ENCODE measurements at places on chromosomes 11 and 22.
A peak's percentile ranks its signal among the peaks of the same experiment; 100 is the strongest.

DNA sequence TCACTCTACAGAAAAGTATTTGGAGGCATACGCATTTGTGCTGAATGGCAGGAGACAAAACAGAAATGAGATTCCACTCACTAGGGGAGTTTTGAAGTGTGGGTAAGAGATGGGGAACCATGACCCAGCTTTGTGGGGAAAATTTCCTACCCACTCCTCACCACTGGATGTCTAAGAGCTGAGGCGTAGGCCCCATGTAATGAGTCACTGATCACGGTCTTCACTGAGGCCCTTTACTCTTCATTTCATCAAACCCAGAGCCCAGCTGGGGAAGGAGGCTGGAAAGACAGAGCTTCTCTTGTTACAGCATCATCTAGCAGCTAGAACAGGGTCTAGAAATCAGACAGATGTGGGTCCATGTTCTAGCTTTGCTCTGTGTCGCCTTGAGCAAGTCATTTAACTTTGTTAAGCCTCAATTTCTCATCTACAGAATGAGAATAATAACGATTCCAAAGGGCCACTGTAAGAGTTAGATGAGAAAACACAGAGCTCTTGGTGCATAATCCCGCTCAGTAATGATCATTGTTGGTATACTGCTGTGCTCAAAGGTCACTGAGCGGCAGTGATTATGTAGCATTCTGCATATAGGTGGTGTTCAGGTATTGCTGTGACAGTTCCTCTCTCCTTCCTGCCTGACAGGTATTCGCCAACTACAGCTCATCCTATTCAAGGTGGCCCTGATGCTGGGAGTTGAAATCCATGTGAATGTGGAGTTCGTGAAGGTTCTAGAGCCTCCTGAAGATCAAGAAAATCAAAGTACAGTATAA, 97.2 kb downstream of the MICAL2 start:
- DNase-seq: no peak

- DNase-seq: no peak
Observed at GRCh38 chr11:94062360-94062759, 41.2 kb downstream of the HEPHL1 start.

GRCh38 chr11:134539285-134539684, 127.2 kb upstream of the B3GAT1 start:
- no peak for DNase-seq

GRCh38 chr11:60859616-60860250, 4.0 kb upstream of the PTGDR2 start:
- no peak for DNase-seq

- DNase-seq: no peak
Observed at GRCh38 chr11:34642001-34642554, 21.2 kb downstream of the EHF start.

GRCh38 chr11:66061268-66061667, 8.8 kb upstream of the PACS1 start:
- DNase-seq: no peak

GRCh38 chr11:77140231-77140851, 12.3 kb downstream of the MYO7A start:
- no peak for DNase-seq

DNA sequence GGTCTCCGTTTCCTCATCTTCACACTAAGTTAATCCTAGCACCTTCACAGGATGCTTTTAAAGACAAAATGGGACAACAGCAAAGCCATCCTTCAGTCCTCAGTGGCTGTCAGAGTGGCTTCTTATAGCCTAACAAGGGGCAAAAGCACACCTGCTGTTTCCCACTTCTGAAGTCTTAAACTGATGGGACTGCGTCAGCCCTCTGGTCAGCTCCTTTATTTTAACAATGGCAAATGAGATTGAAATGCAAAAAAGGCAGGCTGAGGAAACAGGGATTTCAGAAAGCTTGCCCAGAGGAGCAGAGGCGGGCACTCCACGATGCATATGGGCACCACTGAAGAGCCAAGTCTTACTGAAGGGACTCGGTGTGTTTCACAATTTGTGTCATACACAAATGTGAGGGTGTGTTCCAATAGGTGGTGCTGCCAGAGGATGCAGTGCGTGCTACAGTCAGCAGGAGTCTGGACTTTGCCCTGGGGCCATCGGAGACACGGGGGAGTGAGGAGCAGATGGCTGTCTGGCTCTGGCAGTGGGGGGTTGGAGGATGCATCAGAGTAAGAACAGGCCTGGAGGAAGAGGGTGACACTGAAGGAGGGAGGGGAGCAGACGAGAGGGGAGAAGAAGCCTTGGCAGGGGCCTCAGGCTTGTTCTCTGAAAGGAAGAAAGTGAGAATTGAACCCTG, 47.3 kb downstream of the TENM4 start:
- no peak for DNase-seq

GRCh38 chr11:20156876-20157613, 3.2 kb downstream of the DBX1 start:
- DNase-seq: no peak

GRCh38 chr22:41028841-41029240, 63.6 kb upstream of the EP300 start:
- no peak for DNase-seq

DNA sequence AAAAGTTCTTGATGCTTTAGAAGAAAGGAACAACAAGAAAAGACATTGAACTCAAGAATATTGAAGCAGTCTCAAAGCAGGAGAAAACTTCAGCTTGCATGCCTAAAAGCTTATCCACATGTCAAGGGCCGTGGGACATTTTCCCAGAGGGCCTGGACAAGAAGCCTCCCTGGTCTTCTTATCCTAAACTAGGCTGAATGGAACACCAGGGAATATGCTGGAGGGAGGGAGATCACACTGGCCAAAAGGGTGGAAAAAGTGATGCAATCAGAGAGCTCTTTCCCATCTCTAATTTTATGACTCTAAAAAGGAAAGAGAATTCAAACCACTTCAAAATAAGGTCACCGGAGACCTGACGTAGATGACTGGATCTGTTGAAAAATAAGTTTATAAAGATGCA, 107.2 kb downstream of the MPPED2 start:
- no peak for DNase-seq

DNA sequence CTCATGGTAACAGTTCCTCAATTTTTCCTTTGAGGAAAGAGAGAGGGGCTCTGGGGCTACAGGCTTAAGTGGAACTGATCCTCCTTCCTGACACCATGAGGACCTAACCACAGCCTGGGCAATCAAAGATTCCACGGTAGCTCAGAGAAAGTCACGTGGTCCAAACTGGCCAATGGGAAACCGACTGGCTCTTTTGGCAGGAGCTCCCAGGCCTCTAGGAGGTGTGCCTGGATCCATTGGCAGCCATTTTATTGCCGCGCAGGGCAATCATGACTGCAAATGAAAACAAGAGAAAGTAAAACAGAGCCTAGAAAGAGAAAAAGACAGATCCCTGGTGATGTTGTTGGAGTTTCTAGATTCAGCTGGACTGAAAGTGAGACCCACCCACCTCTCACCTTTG, 27.3 kb upstream of the ASPHD2 start:
- DNase-seq: no peak

- no peak for DNase-seq
Observed at GRCh38 chr11:5004424-5005274, 10.0 kb downstream of the OR51L1 start.

GRCh38 chr11:782264-783174, 5.2 kb upstream of the GATD1 start:
- no peak for DNase-seq

- no peak for DNase-seq
Observed at GRCh38 chr22:34798605-34799004, 267.4 kb upstream of the ISX start.

DNA sequence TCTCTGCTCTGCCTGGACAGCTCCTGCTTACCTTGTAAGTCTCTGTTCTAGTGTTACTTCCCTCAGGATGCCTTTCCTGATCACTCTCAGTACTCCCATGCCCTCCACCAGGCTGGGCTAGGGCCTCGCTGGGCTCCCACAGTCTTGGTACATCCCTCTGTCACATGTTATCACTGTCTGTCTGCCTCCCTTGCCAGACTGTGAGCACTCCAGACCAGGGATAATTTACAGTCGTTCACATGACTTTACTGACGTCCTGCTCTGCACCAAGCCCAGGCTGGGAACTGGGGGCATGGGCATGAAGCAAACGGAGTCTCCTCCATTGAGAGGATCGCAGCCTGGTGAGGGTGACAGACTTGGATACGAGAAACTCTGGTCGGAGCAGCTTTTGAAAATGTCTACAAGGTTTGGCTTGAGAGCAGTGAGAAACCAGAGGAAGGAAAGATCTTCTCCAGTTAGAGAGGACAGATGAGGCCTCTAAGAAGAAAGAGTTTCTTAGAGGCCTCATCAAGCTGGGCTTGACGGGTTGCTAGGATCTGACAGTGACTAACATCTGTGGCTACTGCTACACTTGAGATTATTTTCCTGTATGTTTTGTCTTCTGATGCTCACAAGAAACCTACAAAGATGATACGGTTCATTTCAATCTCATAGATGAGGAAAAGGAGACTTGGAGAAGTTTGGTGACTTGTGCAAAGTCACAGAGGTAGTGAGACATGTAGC, 12.5 kb downstream of the USP35 start:
- DNase-seq: no peak

DNA sequence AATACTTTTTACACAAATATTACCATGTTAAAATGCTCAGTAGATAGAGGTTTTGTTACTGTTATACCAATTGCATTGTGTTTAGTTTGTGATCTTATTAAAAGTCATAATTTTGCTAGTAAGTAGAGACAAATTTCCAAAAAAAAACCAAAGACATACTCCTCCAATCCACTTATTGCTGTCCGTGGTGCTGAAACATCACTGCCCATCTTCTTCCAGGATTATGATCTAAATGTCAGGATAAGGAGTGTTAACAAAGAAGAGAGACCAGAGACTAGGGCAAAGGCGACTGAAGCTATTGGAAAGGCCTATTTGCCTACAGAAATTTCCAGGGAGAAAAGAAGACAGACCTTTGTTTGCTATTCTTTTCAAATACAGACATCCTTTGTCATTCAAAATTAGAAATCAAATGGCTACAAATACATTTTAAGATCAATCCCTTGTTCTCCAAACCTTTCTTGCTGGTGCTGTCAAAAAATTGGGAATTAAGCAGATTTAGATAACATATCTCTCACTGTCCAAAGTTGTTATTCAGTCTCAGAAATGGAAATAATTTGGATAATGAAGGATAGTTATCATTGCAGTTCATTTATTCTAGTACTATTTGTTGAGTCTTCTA, 199.7 kb downstream of the C11orf91 start:
- DNase-seq: no peak

GRCh38 chr11:118929501-118930093, 3.9 kb upstream of the BCL9L start:
- DNase-seq: peak; percentile 83

- DNase-seq: no peak
Observed at GRCh38 chr11:356610-357009, 12.7 kb upstream of the B4GALNT4 start.

DNA sequence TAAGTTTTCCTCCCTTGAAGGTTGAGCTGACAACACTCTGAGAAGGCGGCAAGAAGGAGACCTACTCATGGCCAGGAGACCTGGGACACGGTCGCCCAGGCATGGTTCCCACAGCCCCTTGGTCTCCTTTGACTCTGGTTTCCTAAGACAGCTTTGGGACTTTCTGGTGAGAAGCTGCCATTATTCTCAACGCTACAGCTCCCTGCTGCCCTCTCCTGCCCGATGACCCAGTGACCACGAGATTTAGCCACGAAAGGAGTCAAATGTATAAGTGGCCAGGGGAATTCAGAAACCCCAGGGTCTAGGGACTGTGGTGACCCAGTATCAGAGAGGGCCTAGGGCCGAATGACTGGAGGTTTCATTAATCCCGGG, 699 bp upstream of the SDF2L1 start:
- DNase-seq: no peak

GRCh38 chr11:125281831-125282595, 117.5 kb downstream of the PKNOX2 start:
- no peak for DNase-seq

DNA sequence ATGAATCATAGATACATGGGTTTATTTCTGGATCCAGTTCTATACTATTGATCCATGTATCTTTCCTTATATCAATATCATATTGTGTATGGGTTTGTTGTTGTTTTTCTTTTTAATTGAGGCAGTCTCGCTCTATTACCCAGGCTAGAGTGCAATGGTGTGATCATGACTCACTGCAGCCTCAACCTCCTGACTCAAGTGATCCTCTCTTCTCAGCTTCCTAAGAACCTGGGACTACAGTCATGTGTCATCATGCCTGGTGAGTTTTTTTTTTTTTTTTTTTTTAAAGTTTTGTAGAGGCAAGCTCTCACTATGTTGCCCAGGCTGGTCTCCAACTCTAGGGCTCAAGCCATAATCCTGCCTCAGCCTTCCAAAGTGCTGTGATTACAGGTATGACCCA, 1589.4 kb upstream of the TENM4 start:
- no peak for DNase-seq

DNA sequence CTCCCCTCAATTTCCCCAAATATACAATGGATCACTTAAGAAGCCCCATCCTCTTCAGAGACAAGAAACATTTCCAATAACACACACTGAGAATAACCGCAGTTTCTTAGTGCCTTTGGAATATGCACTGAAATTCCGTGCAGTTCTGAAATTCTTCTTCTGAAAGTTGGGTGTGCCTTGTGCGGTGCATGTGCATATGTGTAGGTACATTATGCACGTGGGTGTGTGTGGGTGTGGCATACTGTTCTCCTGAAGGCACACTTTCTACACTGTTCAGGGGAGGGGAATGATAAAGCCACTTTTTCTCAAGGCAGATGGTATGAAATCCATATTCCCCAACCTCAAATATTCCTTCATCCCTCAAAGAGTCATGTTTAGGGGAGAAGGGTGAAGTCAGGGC, 1.7 kb downstream of the EXPH5 start:
- DNase-seq: no peak

DNA sequence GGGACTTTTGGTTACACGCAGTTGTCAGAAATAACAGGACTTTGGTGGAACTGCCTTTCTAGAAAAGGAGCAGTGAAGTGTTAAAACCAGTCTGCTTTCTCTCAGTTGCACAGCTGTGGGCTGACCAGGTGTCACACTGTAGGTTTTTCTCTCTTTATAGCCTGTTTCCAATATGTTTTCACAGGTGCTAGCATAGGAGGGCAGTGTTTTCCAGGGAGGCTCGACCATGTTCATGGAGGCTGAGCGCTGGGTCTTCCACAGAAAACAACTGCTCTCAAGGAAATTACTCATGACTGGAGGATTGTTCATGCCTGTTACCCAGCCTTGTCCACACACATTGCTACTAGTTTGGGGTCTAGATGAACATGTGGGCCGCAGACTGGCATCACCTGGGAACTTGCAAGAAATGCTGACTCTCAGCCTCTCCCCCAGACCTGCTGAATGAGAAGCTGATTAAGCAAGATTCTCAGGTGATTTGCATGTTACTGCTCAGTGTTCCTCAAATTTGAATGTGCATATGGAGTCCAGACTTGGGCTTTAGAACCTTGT, 157.7 kb downstream of the MAML2 start:
- DNase-seq: no peak

DNA sequence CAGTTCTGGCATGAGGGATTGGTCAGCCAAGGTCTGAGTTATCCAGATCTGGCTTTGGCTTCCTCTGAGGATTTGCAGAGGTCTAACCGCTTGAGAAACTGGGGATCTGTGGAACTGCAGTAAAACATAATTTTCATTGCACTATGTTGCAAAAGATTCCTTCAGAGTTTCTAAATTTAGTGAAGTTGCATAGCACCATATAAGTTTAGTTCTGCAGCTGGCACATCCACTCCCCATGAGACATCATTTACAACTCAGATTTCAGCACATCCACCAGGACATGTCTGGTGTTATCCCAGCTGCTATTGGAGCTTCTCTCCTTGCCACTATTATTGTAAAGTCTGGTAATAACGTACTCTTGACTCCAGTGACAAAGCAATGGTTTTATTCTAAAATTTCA, 181.5 kb downstream of the CWF19L2 start:
- no peak for DNase-seq

All from KG1 (cell line).